ENCODE measurements at places on chromosomes 16 and 17.

DNA sequence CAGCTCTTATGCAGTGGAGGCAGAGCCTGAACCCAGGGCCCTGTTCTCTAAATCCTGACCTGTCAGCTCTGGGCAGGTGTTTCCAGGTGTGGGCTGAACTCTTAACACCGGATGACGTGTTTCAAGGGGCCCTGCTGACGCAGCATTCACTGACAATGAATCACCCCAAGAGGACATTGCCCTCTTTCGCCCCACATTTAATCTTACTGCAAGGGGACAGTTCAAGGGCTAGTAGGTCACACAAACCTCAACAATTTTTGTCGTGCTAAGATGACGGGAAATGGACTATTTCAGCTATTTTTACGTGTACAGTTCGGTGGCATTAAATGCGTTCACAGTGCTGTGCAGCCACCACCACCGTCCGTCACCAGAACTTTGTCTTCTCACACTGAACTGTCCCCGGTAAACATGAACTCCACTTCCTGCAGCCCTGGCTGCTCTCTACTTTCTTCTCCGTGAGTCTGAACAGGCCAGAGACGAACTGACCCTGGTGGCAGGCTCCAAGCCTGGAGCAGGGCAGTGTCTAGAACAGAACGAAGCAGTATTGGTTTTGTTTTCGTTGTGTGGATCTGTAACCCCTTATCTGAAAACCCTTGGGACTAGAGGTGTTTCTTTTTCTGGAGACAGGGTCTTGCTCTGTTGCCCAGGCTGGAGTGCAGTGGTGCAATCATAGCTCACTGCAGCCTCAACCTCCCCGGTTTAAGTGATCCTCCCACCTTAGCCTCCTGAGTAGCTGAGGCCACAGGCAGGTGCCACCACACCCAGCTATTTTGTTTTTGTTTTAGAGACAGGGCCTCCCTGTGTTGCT, 88.4 kb upstream of the CIBAR2 start:
- DNase-seq = no peak

GRCh38 chr17:13698832-13699231, 97.1 kb upstream of the HS3ST3A1 start:
- DNase-seq = no peak

DNA sequence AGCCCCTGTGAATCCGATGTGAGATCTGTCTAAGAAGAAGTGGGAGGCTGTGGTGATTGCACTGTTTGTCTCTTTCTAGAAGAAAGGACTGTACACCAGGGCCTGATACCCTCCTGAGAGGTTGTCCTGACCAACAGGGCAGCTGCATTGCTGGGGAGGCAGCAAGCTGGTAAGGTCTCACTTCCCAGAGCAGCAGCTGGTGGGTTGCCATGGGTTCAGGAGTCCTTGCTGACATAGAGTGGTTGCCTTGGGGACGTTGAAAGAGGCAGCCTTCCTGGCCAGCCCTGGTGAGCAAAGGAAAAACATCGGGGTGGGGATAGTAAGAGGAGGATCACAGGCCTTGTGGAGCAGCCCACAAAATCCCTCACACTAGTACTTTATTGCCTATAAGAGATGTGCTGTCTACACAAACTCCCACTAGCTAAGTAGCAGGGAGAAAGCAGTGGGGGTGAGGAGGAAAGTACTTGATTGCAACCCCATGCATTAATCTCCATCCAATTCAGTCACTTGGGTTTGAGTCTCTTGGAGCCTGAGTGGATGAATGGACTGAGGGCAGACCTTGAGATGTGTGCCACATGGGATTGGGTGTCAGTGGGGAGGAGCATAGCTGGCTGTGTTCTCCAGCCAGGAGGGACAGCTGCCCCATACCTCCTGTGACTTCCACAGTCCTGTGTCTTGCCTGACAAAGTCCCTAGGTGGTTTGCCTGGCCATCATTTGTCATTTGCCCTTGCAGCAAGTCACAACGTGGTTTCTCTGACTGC, 143.8 kb upstream of the RPL38 start:
- no peak for DNase-seq

DNA sequence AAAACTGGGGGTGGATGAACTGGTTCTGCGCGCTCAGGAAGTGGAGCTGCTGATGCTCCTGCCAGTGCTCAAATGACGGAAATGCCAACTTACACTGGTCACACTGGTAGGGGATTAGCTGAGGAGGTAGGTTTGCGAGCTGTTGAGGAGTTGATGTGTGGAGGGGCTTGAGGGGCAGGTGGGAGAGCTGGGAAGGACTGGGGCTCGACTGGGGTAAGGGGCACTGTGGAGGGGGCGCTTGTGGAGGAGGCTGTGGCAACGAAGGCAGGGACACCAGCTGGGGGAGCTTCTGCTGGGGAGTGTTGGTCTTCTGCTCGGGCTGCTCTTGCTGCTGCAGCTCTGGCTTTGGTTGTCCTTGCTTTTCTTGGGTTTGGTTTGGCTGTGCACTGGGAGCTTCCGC, 252.9 kb downstream of the ZFHX3 start:
- DNase-seq = no peak

DNA sequence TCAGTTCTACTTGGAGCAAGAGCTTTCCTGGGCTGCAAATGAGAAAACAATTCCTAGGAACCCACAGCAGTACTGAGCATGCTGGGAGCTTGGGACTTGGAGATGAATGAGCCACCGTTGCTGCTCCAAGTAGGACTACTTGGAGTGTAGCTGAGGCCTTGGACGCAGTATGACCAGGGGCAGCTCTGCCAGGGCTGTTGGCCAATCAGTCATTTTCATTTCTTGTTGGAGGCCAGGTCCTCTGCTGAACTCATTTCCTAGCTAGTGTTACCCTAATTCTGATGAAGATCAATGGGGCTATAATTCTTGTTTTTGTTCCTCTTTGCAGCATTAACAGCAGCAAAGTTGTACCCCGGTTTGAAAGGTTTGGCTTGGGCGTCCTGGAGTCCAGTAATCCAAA, 8.0 kb upstream of the LGALS9 start:
- no peak for DNase-seq

DNA sequence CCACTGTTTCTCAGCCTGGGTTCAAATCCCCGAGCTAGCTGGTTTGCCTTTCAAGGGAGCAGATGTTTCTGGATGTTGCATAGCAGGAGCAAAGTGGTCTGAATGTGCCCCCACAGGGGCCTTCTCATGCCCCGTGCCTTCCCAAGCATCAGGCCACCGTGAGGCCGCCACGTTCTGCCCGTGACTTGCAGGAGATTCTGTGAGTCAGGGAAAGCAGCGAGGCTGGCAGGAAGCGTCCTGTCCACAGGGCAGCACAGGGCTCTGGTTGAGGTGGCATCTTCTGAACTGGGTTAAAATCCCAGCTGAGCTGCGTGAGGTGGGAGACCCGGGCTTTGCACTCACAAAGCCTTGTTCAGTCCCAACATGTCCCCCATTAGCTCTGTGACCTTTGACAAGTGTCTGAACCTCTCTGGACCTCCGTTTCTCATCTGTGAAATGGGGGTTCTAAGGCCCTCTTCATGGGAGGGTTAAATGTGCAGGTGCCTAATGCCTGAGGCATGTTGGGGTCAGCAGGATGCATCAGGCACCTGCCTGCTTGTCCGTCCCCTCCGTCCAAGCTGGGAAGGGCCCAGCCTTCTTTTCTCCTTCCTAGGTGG, 94.8 kb upstream of the PLCG2 start:
- no peak for DNase-seq

- DNase-seq = no peak
Observed at GRCh38 chr16:19644877-19645276, 73.2 kb downstream of the KNOP1 start.

DNA sequence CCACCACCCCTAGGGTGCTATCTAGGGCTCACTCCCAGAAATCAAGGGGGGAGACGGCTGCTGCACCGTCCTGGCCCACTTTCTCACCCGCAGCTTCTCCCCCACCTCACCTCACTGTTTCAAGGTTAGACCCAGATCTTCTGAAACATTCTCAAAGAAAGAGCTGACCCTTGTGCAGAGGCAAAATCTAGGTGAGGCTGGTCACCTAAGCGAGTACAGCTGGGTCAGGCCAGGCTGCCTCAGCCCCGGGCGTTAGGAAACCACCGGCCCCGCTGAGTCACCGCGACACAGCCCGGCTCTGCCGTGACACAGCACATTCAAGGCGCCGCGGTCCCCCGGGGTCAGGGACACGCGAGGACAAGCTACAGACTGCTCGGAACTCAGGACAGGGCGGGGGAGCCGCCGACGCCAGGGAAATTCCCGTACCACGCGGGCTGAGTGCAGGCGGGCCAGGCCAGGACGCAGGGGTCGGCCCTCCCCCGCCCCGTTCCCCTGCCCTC, 27.1 kb downstream of the GNPTG start:
- DNase-seq = peak; percentile 77

DNA sequence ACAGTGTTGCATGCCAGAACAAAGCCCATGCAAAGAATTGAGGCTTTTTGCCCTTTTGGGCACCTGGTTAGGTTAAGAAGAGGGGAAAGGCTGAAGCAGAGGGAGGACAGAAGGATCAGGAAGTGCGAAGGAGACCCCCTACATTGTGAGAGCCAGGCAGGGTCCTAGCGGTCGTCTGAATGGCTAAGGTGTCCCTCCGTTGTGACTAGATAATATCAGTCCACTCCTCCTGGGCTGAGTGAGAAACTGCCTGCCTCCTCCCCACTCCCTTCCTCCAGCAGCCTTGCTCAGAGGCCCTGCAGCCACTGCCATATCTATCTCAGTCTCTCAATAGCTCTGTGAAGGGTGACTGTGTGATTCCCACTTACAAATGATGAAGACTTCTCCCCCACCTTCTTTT, 75.1 kb downstream of the WSB1 start:
- DNase-seq = no peak

DNA sequence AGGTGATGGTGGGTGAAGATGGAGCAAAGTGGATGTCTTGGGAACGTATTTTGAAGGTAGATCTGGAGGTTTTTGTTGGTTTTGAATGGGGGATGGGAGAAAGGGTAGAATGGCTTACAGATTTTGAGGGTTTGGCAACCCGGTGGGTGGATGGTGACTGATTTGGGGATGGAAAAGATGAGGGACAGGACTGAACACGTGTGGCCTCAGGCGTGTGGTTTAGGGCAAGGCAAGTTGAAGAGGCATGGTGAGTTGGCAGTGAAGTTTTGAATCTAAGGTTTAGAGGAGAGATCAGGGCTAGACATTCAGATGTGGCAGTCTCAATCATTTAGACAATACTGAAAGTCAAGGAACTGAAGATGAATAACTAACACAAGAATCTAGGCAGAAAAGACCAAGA, 5.0 kb upstream of the DCTPP1 start:
- peak; percentile 81 for DNase-seq

DNA sequence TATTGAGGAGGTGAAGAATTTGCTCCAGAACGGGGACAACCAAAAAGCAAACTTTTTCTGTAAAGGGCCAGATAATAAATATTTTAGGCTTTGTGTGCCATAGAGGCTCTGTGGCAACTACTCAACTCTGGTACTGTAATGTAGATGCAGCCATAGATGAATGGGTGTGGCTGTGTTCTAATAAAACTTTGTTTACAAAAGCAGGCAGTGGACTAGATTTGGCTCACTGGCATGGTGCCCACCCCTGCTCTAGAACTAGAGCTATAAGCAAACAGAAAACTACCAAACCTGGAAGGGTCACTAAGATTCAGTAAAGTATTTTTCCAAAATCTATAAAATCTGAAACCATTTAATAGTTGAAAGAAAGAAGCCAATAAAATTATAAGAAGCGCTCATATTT, 24.6 kb upstream of the SMURF2 start:
- DNase-seq = no peak

GRCh38 chr16:87160234-87160636, 157.0 kb downstream of the C16orf95 start:
- no peak for DNase-seq

DNA sequence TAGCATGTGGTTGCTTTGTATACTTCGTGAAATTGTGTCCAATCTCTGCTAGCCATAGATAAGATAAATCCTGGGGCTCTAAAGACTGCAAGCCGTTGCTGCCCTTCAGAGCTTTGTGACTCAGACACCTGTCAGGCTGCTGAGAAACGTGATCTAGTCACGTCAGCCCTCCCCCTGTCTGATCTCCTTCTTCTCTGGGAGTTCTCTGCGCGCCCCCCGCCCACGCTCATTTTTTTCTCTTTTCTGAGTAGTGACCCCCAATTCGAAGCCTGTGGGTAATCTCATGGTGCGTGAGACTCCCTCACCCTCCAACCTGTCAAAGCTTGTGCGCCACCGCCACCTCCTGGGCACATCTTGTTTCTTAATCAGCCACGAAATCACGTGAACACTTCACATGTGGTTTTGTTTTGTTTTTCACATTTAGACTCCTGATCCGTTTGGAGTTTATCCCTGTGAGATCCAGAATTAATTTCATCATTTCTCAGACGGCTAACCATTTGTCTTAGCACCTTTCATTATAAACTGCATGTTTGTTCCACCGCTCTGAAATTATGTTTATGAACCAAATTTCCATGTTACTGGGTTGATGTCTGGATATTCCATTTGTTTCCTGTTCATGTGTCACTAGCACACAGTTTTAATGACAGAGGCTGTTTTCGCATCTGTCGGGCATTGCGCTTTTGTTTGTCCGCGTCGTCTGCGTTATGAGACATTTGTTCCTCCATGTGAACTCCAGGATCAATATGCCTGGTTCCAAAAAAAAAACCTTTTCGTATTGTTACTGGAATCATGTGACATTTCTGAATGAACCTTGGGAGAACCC, 977 bp upstream of the ZNF778 start:
- DNase-seq = peak; percentile 83

GRCh38 chr17:32564325-32564724, 77.5 kb downstream of the CDK5R1 start:
- DNase-seq = peak; percentile 10

DNA sequence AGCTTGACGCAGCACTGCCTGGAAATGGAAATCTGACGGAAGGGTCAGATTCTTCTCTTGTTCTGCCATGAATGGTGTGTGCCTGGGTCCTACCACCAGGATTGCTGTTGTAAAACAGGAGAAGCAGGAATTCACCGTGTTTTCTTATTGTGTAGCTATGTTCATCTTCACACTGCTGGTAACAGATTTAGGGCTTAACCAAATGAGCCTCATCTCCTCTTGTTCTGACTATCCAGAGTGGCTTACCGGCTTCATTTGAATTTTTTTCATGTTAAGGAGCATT, 97.3 kb upstream of the CHMP6 start:
- DNase-seq = no peak

- no peak for DNase-seq
Observed at GRCh38 chr16:88722784-88723506, 16.6 kb downstream of the CTU2 start.

GRCh38 chr16:6279286-6279685, 1053.4 kb upstream of the RBFOX1 start:
- DNase-seq = no peak

- peak; percentile 49 for DNase-seq
Observed at GRCh38 chr17:39231591-39232551, 6.1 kb upstream of the STAC2 start.

DNA sequence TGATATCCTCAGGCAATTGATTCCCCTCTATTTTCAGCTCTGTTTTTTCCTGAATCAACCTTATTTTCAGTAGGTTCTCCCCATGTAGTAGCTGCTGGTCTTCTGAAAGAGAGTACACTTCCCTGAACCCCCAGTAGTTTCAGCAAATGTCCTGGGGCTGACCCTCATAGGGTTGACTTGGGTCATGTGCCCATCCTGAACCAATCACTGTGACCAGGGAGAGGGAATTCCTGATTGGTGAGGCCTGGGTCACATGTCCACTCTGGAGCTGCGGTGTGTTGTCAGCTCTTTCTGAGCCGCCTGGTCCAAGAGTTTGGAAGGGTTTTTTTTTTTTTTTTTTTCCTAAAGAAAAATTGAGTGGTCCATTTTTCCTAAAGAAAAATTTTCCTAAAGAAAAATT, 8.3 kb upstream of the ZKSCAN2 start:
- no peak for DNase-seq
